Stimulated activated CD8-positive, alpha-beta memory T cell treated with anti-CD3 and anti-CD28 coated beads, Interleukin-7, amount 100 ng/mL, for 1 hour (primary cell): ENCODE measurements at places on chromosomes 6 and 20.

DNA sequence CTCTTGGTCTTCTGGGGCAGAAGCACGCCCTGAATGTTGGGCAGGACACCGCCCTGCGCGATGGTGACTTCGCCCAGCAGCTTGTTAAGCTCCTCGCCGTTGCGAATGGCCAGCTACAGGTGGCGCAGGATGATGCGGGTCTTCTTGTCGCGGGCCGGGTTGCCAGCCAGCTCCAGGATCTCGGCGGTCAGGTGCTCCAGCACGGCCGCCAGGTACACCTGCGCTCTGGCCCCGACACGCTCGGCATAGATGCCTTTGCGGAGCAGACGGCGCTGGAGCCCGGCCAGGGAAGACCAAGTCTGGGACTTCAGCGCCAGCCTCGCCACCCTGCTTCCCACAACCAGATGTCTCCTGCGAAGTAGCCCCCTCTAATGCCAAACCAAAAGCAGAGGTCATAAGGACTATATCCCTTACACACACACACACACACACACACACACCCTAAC lies 8.0 kb upstream of the SLC17A3 start:
- no peak for DNase-seq

DNA sequence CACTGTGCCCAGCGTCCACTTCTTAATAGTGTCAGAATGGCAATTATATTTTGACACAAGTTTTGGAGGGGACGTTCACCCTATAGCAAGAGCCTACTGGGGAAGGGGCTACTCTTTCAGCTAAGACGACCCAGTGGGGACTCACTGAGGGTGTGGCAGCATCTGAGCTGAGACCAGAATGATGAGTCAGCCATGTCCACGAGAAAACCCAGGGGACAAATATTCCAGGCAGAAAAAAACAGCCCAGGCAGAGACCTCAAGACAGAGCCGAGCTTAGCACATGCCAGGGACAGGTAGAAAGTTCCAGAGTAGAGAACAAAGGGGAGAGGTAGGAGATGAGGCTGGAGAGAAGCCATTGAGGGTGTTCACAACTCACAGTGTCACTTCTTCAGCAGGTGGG lies 11.2 kb downstream of the CNBD2 start:
- DNase-seq, result no peak

DNA sequence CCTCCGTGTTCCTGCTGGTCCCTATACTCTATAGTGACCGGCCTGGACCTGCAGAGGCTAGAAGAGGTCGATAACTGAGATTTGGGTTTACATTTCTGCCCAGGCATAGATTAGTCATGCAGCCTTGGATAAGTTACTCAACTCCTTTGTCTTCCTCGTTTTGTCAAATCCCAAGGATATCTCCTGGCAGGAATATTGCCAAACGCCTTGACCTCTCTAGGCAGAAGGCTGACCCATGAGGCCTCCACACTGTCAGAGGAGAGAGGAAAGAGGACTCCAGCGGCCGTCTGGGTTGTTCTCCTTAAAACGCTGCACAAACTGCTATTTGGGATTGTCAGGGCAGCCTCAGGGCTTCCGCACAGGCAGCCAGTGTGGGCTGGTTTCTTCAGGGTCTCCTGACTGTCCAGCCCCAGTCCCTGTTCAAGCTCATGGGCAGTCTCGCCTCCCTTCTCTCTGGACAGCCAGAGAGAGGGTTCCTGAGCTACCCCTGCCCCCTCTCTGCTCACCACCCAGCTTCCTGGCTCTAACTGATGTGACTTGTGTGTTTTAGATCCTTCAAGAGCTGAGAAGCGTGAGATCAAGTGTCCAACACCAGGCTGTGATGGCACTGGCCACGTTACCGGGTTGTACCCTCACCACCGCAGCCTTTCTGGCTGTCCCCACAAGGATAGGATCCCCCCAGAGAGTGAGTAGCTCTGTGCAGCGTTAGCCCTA lies 44.7 kb upstream of the PCMTD2 start:
- no peak for DNase-seq

- no peak for DNase-seq
Observed at GRCh38 chr6:14079433-14079832, 38.1 kb upstream of the CD83 start.

- DNase-seq, result no peak
Observed at GRCh38 chr6:4055420-4056041, 23.4 kb downstream of the FAM217A start.

DNA sequence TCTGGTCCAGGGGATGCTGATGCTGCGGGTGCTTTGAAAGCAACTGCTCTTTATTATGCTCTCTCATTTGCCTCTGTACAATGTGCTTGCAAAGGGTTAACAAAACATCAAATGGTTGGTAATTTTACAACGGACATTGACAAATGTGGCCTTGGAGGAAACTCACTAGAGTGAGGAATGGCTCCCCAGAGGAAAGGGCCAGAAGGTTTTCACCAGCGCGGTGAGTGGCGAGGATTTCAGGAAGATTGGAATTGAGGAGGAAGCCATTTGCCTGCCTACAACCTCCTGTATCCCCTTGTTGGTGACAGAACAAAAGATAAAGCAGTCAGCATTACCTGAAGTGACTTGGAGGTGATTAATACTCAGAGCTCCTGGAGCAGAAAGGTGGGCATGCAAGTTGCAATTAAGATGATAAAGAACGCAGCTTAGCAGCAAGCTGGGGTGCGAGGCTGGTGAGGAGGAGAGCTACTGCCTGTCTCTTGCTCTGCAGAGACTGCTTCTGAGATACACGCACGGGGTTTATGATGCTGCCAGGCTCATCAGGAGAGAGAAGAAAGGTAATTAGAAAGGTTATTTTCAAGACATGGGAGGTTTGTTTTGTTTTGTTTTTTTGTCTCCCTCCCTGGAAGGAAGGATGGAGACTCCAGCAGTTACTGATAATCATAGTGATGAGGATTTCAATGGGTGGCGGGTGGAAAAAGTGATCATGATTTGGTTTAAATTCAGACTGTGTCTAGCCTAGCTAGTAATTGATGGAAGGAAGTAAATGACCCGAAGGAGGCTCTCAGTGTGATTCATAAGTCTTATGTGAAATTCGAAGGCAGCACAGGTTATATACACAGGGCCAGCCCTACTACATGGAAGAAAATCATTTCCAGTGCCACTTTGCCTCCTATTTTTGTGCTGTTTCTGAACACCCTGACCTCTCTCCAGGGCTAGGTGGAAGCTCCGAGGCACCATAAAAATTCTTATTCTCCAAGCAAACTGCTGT lies 141.6 kb upstream of the DTNBP1 start:
- DNase-seq, result no peak

DNA sequence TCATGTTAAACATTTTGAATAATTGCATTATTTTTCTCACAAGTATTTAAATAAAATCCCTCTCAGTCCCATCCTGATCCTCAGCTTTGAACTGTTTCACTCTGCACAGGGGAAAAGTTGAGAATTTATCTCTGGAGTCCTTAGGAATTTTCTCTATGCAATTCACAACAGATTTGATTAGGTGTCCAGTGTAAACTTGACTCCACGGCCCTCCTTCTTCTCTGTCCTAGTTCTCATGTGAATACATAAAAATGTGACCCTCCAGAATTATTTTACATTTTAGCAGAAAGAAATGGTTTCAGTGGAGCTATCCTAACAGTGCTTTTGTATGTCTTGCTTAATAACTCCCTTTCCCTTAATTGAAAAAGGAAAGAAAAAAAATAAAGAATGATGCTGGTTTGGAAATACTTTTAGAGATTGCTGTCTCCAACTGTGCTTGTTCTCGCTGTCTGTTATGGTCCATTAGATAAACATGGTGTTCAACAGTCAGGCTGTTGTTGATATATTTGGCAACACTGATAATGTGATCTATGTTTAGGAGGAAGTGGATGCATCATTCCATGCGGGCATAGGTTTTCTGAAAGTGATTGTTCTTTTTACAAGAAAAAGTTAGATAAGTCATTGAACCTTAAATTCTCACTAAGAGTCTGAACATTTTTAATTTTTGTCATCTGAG lies 599.4 kb upstream of the CITED2 start:
- no peak for DNase-seq

DNA sequence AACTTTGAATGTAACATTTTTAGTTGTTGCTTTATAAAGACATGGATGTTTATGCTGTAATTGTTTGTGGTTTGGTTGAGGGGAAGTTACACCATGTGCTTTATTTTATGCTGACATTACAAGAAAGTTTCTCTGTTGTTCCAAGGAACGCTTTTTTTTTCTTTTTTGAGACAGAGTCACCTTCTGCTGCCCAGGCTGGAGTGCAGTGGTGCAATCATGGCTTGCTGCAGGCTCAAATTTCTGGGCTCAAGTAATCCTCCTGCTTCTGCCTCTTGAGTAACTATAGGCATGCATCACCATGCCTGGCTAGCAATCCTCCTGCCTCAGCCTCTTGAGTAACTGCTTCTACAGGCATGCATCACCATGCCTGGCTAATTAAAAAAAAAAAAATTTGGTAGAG lies 21.0 kb upstream of the IFNGR1 start:
- DNase-seq, result no peak
